ENCODE measurements at places on chromosomes 2 and 18.

DNA sequence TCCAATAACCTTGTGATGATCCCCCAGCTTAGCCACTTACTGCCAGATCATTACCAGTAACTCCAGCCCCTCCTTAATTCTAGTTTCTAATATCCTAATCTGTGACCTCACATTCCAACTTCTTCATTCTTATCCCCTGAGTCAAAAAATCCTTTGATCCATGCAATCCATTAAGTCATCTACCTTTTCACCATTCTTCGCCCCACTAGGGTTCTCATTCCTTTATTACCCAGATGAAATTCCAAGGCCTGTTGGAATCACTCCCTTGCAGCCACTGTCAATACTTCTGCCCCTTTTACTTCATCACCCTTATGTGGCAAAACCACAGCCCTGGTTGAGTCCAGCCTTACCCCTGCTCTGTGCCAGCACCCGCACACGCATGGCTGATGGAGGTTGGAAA lies 20.3 kb upstream of the IL36G start:
- no peak for DNase-seq

- DNase-seq: no peak
These were observed 314.6 kb upstream of the VWC2L start for GRCh38 chr2:214096208-214096715.

GRCh38 chr2:8315531-8316165 lies 366.2 kb upstream of the ID2 start:
- no peak for DNase-seq

DNA sequence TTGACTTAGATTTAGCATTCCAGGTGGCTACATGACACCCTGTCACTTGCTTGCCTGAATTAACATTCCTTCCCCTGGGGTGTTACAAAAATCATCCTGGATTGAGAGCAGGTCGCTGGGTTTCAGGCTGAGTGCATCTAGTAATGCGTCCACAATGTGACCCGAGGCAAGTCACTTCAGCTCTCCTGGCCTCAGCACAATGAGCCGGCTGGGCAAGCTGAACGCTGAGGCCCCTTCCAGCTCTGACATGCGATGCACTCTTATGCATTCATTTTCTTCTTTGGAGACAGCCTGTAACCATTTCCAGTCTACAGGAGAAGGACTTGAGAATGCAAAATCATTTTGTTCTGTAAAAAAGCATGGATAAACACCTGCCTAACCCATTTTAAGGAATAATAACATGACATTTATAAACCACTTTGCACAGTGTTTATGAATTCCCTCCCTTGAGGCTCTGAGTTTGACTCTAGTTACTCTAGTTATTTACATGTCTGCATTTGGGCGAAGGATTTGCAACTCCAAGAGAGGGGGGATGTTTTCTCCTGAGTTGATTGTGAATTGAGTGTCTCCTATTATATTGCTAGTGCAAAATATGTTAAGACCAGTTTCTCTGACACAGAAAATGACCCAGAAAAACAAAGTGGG lies 63.0 kb upstream of the CPO start:
- no peak for DNase-seq

DNA sequence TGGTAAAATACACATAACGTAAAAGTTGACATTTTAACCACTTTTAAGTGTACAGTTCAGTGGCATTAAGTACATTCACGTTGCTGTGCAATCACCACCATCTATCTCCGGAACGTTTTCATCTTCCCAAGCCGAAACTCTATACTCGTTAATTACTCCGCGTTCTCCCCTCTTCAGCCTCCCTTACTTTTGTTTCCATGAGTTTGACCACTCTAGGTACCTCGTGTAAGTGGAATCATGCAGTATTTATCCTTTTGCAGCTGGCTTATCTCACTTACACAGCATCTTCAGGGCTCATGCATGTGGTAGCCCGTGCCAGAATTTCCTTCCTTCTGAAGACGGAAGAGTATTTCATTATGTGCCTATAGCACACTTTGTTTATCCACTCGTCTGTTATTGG lies 225.2 kb downstream of the SLC4A3 start:
- no peak for DNase-seq

- no peak for DNase-seq
These were observed 437.4 kb upstream of the MC4R start for GRCh38 chr18:60809937-60810336.

DNA sequence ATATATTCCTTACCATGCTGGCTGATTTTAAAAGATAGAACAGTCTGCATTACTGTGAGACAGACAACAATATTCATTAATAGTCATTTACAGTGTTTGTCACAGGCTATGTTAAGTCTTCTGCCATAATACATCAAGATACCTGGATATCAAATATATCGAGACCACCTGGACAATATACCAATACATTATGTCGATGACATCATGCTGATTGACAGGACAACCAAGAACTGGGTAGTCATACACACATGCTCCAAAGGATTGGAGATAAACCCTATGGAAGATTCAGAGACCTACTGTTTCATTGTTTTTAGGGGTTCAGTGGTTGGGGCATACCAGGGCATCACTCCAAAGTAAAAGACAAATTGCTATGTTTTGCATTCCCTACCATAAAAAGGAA lies 26.5 kb upstream of the SMCHD1 start:
- DNase-seq: no peak

GRCh38 chr2:109172556-109173105 lies 43.6 kb downstream of the SH3RF3 start:
- no peak for DNase-seq

DNA sequence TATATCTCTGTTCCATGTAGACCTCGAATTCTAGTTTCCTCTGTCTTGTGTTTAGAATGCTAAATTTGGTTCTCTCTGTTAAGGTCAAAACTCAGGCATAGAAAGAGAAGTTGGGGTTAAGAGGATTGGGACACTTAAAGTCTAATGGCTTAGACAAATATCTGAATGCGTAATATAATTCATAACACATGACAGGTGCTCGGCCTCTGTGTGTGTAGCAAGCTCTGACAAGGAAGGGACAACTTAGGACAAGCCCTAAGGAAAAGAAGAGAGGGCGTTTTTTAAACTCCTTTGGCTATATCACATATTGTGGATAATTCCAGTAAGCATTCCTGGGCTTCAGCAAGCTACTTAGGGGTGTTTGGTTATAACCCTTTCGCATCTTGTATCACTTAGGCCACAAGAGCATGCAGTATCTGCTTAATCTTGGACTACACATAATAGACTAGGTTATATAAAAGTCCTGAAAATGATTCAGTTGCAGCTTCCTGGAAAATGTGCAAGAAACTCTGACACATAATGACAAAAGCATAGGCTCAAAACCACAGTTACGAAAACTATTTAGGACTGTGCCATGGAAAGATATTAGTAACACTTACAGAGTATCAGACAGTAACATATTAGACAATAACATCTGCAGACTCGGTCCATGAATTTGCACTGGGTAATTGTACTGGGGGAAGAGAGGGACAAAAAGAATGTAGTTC lies 16.1 kb upstream of the CREB1 start:
- peak; percentile 46 for DNase-seq

GRCh38 chr2:154143105-154143504 lies 271.4 kb downstream of the GALNT13 start:
- no peak for DNase-seq

- DNase-seq: no peak
These were observed 219.0 kb downstream of the SH3BP4 start for GRCh38 chr2:235170536-235171521.

GRCh38 chr18:7926526-7926925 lies 359.4 kb downstream of the PTPRM start:
- no peak for DNase-seq

GRCh38 chr2:57075226-57075625 lies 891.4 kb downstream of the CCDC85A start:
- no peak for DNase-seq

DNA sequence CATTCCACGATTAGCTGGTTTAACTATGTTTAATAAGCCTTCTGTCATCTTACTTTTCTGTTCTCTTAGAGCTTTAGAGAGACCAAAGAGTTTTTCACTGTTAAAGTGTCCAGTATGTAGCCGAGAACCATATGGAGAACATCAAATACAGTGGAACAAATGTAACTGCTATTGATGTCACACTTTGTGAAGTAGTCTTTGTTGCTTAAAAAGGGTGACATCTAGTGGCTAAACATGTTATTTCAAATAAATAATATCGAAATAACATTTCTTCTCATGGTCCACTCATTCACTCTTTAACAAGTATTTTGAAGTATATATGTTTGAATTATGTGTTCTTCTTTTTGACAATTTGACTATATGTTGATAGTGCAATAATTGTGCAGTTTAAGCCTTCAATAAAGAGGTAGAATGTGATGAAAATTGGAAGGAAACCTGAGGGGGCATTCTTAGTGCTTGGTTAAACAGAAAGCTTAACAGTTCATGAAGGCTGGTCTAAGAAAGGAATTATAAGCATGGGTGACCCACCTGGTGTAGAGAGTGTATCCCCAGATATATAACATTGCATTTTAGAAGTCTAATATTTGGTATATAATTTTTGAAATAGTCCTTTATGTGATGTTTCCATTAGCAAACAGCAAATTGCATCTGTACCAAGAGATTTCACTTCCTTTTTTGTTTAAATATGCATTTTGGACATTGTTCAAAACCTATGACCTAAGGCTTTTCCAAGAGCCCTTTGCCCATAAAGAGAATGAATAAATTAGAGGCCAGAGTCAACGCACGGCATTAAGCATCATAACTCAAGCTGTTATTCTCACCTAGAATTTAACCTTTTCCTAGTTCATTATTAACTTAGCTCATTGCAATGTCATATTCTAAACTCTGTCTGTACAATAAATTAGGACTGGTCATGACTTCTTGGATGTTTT lies 112.1 kb downstream of the KYNU start:
- peak; percentile 31 for DNase-seq

GRCh38 chr2:102289129-102289528 lies 22.2 kb upstream of the IL1RL1 start:
- no peak for DNase-seq

- DNase-seq: no peak
These were observed 126.9 kb upstream of the ZNF516 start for GRCh38 chr18:76621782-76622495.

DNA sequence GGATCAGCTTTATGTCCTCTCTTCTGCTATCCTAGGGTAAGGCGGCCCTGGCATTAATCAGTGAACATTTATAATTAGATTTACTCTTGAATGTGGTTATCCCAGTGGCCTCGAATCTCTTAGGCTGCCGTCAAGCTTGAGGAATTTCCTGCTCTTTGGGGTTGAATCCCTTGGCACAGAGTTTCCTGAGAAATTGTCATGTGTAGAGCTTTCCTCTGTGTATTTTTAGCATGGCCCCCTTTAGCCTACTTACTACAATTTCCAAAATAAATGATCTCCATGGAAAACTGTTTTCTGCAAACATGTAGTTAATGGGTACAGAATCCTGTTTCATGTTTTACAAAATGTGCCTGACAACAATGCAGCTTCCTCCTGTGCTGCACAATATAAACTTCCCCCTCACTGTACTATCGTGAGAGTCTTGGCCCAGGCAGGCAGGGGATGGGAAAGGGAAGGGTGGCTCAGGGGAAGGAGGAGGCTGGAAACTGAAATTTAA lies 18.1 kb downstream of the NCAPH start:
- no peak for DNase-seq

- no peak for DNase-seq
These were observed 156.4 kb downstream of the PLCL1 start for GRCh38 chr2:197960786-197961185.

DNA sequence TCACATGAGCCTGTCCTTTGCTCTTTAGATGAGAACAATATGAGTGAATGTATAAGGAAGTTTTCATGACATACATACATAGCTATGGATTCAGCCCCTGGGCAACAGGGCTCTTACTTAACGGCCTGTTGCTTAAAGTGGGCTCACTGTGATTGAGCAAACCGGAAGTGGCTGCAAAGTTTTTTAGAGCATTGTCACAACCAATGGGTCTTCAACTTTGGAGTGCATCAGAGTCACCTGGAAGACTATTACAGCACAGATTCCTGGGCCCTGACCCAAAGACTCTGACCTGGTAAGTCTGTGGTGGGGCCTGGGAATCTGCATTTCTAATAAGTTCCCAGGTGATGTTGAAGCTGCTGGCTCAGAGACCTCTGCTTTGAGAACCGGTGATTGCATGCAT lies 106.3 kb upstream of the SEC11C start:
- DNase-seq: no peak

- DNase-seq: no peak
These were observed 270.3 kb upstream of the LINC00305 start for GRCh38 chr18:64419156-64419555.

DNA sequence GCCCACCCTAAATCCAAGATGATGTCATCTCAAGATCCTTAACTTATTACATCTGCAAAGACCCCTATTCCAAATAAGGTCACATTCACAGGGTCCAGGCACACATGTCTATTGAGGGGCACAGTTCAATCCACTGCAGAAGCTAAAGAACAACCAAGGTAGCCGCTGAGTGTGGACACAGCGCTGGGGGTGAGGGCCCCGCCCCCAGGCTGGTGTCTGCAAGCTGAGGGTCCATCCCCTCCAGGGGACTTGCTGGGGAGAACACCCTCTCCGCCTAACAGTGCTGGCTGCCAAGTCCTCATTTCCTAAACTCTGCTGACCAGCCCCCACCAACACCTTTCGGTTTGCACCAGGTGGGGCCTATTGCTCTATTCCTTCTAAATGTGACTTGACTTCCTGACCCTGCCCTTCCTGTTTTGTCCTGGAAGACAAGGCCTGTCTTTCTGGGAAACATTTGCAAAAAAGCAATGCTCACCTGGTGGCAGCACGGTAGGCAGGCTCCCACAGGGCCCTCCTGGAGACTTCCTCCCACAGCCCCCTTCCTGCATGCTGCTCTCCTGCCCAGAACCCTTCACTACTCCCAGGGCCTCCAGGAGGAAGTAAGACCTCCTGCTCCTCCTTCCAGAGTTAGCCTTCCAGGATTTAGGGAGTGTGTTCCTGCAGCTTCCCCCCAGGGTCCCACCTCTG lies 24.4 kb upstream of the TEX44 start:
- no peak for DNase-seq

- no peak for DNase-seq
These were observed 99.4 kb upstream of the ARL5A start for GRCh38 chr2:151927501-151928221.

All from activated CD4-positive, alpha-beta T cell treated with anti-CD3 and anti-CD28 coated beads, Interleukin-2, Interleukin-4, amounts not matched to agents 100 ng/mL and 50 ng/mL, durations not matched to agents 16 hours and 8 hours (primary cell).